ENCODE measurements at places on chromosomes 1 and 21. TPM values are rescaled to one million over a fixed set of nuclear protein-coding genes. Genes with fewer than 3 reads are reported as not detected.

DNA sequence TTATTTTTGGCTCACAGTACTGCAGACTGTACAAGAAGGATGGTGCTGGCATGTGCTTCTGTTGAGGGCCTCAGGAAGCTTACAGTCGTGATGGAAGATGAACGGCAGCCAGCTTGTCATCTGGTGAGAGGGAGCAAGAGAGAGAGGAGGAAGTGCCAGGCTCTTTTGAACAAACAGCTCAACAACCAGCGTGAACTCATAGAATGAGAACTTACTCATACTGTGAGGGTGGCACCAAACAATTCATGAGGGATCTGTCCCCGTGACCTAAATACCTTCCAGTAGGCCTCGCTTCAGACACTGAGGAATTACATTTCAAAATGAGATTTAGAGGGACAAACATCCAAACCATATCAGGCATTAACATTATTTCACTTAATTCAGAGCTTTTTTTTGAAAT lies 84.7 kb downstream of the PKN2 start:
- no peak for DNase-seq
- H3K4me1 ChIP-seq = peaks cover 5% of the 10 kb centered on the region
- no peak overlapping the region for H3K27ac ChIP-seq
- no peaks in the 10 kb centered on the region for H3K27me3 ChIP-seq
- peaks cover 24% of the 10 kb centered on the region for H3K36me3 ChIP-seq

GRCh38 chr1:187167555-187167954 lies 338.8 kb downstream of the PLA2G4A start:
- no peak for DNase-seq
- no peaks in the 10 kb centered on the region for H3K4me1 ChIP-seq
- no peaks in the 10 kb centered on the region for H3K36me3 ChIP-seq
- no peaks in the 10 kb centered on the region for H3K27me3 ChIP-seq
- no peak overlapping the region for H3K4me3 ChIP-seq

GRCh38 chr1:243725075-243725474 lies 125.0 kb downstream of the AKT3 start:
- H3K4me3 ChIP-seq = no peak overlapping the region
- H3K36me3 ChIP-seq = peaks cover 4% of the 10 kb centered on the region
- DNase-seq = no peak
- no peaks in the 10 kb centered on the region for H3K27me3 ChIP-seq

GRCh38 chr1:6096243-6097116 lies 50.8 kb downstream of the KCNAB2 start:
- no peak overlapping the region for H3K27ac ChIP-seq
- DNase-seq = peak; percentile 5
- no peaks in the 10 kb centered on the region for H3K4me1 ChIP-seq
- peaks cover 25% of the 10 kb centered on the region for H3K36me3 ChIP-seq

The ARTN gene
- total RNA-seq = 0.36 TPM

The GUK1 gene
- 376 TPM for total RNA-seq
